ENCODE measurements at places on chromosomes 11 and 22. TPM values are rescaled to one million over a fixed set of nuclear protein-coding genes. Genes with fewer than 3 reads are reported as not detected.

GRCh38 chr22:20392983-20393704 lies 807 bp upstream of the ZNF74 start:
- H3K4me3 ChIP-seq = peak overlapping the region; percentile 87
- peaks cover 21% of the 10 kb centered on the region for H3K4me1 ChIP-seq
- DNase-seq = no peak
- H3K36me3 ChIP-seq = peaks cover 2% of the 10 kb centered on the region

GRCh38 chr11:116481126-116481675 lies 291.6 kb downstream of the BUD13 start:
- H3K27me3 ChIP-seq = no peaks in the 10 kb centered on the region
- no peak overlapping the region for H3K27ac ChIP-seq
- no peak for DNase-seq
- no peaks in the 10 kb centered on the region for H3K36me3 ChIP-seq
- H3K4me1 ChIP-seq = no peaks in the 10 kb centered on the region

GRCh38 chr11:130873761-130874160 lies 42.5 kb downstream of the SNX19 start:
- no peak for DNase-seq
- H3K27ac ChIP-seq = no peak overlapping the region
- H3K27me3 ChIP-seq = no peaks in the 10 kb centered on the region
- H3K4me3 ChIP-seq = no peak overlapping the region

GRCh38 chr11:72436661-72437060 lies 2.3 kb upstream of the CLPB start:
- H3K4me3 ChIP-seq = no peak overlapping the region
- peaks cover 18% of the 10 kb centered on the region for H3K4me1 ChIP-seq
- no peaks in the 10 kb centered on the region for H3K27me3 ChIP-seq
- no peak for DNase-seq
- no peak overlapping the region for H3K27ac ChIP-seq

GRCh38 chr22:31148488-31148887 lies 8.2 kb upstream of the PLA2G3 start:
- no peak overlapping the region for H3K4me3 ChIP-seq
- H3K36me3 ChIP-seq = no peaks in the 10 kb centered on the region
- DNase-seq = no peak
- H3K27me3 ChIP-seq = no peaks in the 10 kb centered on the region

GRCh38 chr22:50444663-50445062 lies 30.2 kb downstream of the SBF1 start:
- peak overlapping the region; percentile 37 for H3K4me3 ChIP-seq
- peaks cover 19% of the 10 kb centered on the region for H3K36me3 ChIP-seq
- peaks cover 24% of the 10 kb centered on the region for H3K4me1 ChIP-seq
- H3K27me3 ChIP-seq = no peaks in the 10 kb centered on the region

DNA sequence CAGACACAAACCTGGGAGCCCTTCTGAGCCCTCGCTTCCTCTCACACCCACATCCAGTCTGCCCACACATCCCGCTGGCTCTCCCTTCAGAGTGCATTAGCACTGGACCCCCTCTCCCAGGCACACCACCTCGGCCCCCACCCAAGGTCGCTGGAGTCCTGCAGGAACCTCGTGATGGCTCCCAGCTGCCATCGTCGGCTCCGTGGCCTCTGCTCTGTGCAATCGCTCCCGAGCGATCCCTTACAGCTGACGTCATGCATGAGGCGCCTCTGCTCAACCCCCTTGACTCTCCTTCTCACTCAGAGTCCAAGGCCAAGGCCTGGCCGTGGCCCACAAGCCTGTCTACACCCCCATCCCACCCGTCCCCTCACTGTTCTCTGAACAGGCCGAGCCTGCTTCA lies 183.9 kb downstream of the EFCAB6 start:
- H3K4me1 ChIP-seq = no peaks in the 10 kb centered on the region
- no peaks in the 10 kb centered on the region for H3K27me3 ChIP-seq
- no peak for DNase-seq
- no peak overlapping the region for H3K4me3 ChIP-seq
- H3K36me3 ChIP-seq = no peaks in the 10 kb centered on the region

DNA sequence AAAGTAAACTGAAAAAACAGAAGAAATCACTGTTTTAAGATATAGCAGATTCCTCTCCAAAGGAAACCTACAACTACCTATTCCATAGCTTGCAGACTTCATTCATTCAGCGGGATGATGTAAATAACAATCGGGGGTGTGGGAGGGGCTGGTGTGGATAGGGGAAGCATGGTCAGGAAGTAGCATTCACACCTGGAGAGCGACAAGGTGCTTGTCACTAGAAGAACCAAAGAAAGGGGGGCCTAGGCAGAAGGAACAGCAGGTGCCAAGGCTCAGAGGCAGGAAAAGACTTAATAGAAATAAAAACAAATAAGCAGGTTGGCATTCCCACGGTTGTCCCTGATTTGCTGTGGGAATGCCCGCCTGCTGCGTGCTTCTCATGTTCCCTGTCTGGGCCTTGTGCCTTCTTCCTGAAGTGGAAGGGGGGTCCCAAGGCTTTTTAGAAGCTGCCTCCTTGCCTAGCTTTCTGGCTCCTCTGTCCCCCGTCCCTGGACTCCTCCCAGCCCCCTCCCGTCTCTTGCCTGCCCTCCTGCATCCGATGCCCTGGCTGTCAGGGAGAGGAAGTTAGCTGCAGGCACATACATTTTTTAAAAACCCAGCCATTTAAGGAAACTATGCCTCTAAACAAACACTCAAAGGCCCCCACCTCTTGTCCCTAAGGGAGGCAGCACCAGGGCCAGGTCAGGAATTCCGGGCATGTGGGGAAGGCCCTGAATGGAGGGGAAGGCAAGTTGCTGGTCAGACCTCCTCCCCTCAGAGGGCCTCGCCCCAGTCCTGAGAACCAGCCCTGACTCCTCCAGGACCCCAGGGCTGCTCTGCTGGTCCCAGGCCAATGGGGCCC lies 54.7 kb upstream of the PRDM11 start:
- H3K27ac ChIP-seq = no peak overlapping the region
- no peaks in the 10 kb centered on the region for H3K27me3 ChIP-seq
- no peak overlapping the region for H3K4me3 ChIP-seq
- DNase-seq = no peak
- peaks cover 15% of the 10 kb centered on the region for H3K4me1 ChIP-seq
- H3K36me3 ChIP-seq = no peaks in the 10 kb centered on the region

GRCh38 chr11:109209572-109209971 lies 212.4 kb upstream of the C11orf87 start:
- no peaks in the 10 kb centered on the region for H3K36me3 ChIP-seq
- no peaks in the 10 kb centered on the region for H3K27me3 ChIP-seq
- H3K4me1 ChIP-seq = no peaks in the 10 kb centered on the region
- DNase-seq = no peak

- peak; percentile 17 for DNase-seq
- H3K27ac ChIP-seq = peak overlapping the region; percentile 69
- peaks cover 3% of the 10 kb centered on the region for H3K27me3 ChIP-seq
- H3K4me1 ChIP-seq = peaks cover 29% of the 10 kb centered on the region
Observed at GRCh38 chr11:111602865-111603610, 789 bp downstream of the SIK2 start.

Gene MS4A5
- total RNA-seq = not detected

- H3K36me3 ChIP-seq = no peaks in the 10 kb centered on the region
- no peak for DNase-seq
- no peak overlapping the region for H3K4me3 ChIP-seq
- no peak overlapping the region for H3K27ac ChIP-seq
Observed at GRCh38 chr11:115208808-115209259, 295.4 kb downstream of the CADM1 start.

GRCh38 chr11:67265633-67266448 lies 432 bp upstream of the GRK2 start:
- H3K4me1 ChIP-seq = peaks cover 63% of the 10 kb centered on the region
- H3K27me3 ChIP-seq = no peaks in the 10 kb centered on the region
- peak overlapping the region; percentile 76 for H3K4me3 ChIP-seq
- peaks cover 32% of the 10 kb centered on the region for H3K36me3 ChIP-seq

GRCh38 chr11:44456544-44457300 lies 108.7 kb upstream of the CD82 start:
- H3K4me1 ChIP-seq = no peaks in the 10 kb centered on the region
- H3K27me3 ChIP-seq = no peaks in the 10 kb centered on the region
- H3K4me3 ChIP-seq = no peak overlapping the region
- H3K27ac ChIP-seq = no peak overlapping the region
- DNase-seq = no peak

GRCh38 chr11:76566811-76567210 lies 103.7 kb downstream of the LRRC32 start:
- H3K4me1 ChIP-seq = peaks cover 3% of the 10 kb centered on the region
- DNase-seq = no peak
- no peak overlapping the region for H3K4me3 ChIP-seq
- no peaks in the 10 kb centered on the region for H3K36me3 ChIP-seq
- peaks cover 40% of the 10 kb centered on the region for H3K27me3 ChIP-seq

Gene MEI1
- total RNA-seq = 23.4 TPM

GRCh38 chr22:22228921-22229320 lies 15.7 kb upstream of the VPREB1 start:
- H3K4me1 ChIP-seq = no peaks in the 10 kb centered on the region
- DNase-seq = no peak
- no peak overlapping the region for H3K4me3 ChIP-seq
- H3K36me3 ChIP-seq = no peaks in the 10 kb centered on the region
- no peak overlapping the region for H3K27ac ChIP-seq
- peaks cover 3% of the 10 kb centered on the region for H3K27me3 ChIP-seq

- H3K36me3 ChIP-seq = peaks cover 22% of the 10 kb centered on the region
- no peak for DNase-seq
- H3K4me1 ChIP-seq = peaks cover 40% of the 10 kb centered on the region
- no peak overlapping the region for H3K4me3 ChIP-seq
- H3K27me3 ChIP-seq = no peaks in the 10 kb centered on the region
Observed at GRCh38 chr11:122772945-122773344, 65.4 kb upstream of the CRTAM start.

GRCh38 chr22:42970029-42970428 lies 44.9 kb downstream of the PACSIN2 start:
- peaks cover 22% of the 10 kb centered on the region for H3K36me3 ChIP-seq
- peaks cover 43% of the 10 kb centered on the region for H3K4me1 ChIP-seq
- H3K27me3 ChIP-seq = no peaks in the 10 kb centered on the region
- peak overlapping the region; percentile 54 for H3K27ac ChIP-seq

DNA sequence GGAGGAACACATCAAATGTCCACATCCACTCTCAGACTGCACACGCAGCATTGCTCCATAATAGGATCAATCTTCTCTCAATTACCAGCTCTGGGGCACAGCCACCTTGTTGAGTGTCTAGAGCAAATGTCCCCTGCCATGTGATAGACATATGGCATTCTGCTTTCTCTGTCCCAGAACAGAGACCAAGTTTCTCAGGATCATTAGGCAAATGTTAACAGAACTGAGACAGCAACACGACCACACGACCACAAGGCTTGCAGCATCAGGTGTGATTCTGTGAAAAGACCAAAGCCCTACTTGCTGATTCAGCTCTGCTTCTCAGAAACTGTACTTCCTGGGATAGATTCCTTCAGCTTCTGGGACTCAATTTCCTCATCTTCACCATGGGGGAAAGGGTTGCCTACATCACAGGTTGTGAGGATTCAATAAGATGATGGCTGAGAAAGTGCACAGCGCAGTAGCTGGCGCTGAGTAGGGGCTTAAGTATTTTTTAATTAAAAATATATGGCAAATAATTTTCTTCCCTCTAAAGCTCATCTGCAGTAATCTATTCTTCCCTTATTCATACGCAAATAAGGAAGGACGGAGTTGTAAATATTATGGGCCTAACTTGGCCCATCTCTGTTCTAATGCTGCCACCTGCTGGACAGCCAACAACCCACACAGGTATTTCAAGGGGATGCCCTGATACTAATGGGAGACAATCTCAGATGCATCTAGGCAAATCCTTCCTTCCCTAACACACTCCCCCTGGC lies 54.3 kb upstream of the USP47 start:
- no peaks in the 10 kb centered on the region for H3K36me3 ChIP-seq
- no peak overlapping the region for H3K4me3 ChIP-seq
- H3K27me3 ChIP-seq = no peaks in the 10 kb centered on the region
- peak; percentile 54 for DNase-seq

Gene SCN3B
- not detected for total RNA-seq

DNA sequence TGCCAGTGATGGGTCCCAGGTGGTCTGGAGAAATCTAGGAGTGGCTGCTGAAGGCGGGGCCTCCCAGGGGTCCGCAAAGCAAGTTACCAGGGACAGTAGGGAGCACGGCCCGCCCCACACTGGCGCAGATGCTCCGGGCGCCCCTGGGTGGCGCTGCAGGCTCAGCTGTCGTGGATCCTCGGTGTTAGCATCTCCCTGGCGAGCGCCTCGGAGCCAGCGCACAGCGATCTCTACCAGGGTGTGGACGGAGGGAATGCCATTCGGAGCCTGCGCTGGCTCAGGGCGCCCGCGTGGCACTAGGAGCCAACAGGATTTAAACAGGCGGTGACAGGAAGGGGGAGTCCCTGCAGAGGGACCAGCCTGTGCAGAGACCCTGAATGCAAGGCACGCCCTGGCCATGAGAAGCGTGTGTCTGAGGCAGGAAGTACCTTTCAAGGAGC lies 20.2 kb downstream of the FADS3 start:
- peaks cover 12% of the 10 kb centered on the region for H3K27me3 ChIP-seq
- no peak overlapping the region for H3K27ac ChIP-seq
- peak; percentile 77 for DNase-seq
- no peaks in the 10 kb centered on the region for H3K36me3 ChIP-seq

Gene NOX4
- not detected for total RNA-seq
